ENCODE measurements at places on chromosomes 13 and 19.

DNA sequence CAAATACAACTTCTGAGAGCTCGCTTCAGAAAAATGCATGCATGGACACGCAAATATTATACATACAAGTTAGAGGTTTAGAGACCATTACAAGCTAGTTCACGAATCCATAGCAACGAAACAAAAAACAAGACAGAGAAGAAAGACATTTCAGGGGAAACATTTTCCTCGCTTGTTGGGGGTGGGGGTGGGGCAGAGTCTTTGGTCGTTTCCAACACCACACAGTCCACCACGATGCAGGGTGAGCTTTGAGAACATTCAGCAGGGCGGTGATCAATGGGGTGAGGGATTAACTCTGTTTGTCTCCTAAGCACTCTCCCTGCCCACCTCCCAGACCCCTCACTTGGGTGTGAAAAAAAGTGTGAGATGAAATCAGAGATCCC, 651 bp downstream of the OXGR1 start:
- no peak for DNase-seq

- DNase-seq, result no peak
These were observed 16.0 kb upstream of the OLFM2 start for GRCh38 chr19:9952276-9952675.

DNA sequence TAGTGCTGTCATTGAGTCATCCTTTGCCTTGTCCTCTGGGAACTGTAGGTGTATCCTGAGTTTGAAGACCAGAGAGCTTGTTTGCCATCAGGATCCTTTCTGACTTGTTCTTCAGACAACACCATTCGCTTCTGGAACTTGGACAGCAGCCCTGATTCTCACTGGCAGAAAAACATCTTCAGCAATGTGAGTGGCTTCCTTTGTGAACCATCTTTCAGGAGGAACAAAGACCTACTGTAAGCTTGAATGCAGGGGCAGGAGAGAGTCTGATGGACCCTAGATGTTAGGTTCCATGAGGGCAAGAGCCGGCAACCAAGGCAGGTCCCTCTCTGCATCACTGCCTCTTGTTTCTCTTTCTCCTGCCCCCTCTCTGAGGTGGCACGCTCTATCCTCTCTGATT, 26.7 kb downstream of the WDR62 start:
- peak; percentile 25 for DNase-seq

- no peak for DNase-seq
These were observed 195.8 kb upstream of the KLF12 start for GRCh38 chr13:74329962-74330361.

GRCh38 chr19:738509-739128, 12.3 kb upstream of the MISP start:
- DNase-seq, result no peak

- DNase-seq, result no peak
These were observed 99.3 kb downstream of the DHRS12 start for GRCh38 chr13:51704399-51705313.

DNA sequence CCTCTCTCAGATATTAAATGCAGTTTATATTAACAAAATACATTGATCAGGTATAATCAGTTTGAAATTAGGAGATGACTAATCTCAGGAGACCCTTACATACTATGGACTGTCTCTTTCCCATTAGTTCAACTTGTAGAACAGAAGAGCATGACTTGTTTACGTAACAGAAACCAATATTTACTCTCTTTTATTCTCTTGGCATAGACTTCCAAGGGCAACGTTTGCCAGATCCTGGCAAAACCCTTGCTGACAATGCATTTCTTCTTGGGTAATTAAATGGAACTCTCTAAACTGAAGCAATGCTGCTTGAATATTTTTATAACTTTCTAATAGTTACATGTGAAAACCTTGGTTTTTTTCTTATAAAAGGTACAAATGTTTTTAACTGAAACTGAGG, 68.3 kb upstream of the MYO16 start:
- DNase-seq, result no peak

GRCh38 chr13:31965361-31966066, 66.1 kb upstream of the FRY start:
- DNase-seq, result no peak
